Substantia nigra (tissue), 51 donors: ENCODE measurements at places on chromosomes 2 and 18.

GRCh38 chr2:33848486-33848885, 249.4 kb upstream of the FAM98A start:
- DNase-seq: no peak

DNA sequence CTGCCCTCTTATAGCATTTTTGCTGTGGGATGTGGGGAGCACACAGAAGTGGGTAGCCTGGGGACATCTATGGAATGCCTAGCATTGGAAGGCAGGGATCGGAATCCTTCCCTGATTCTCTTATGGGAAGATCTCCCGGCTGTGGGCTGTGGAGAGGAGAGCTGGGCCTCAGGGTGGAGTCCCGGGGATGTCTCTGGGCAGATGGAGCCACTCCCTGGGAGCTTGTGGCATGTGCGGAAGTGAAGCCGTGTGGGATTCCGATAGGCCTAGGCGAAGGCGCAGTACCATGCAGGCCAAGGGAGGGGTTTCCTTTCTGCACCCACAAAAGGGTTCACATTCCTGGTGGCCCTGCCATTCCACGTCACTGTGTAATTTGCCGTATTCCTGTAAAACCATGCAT, 87.9 kb downstream of the GLI2 start:
- no peak for DNase-seq

DNA sequence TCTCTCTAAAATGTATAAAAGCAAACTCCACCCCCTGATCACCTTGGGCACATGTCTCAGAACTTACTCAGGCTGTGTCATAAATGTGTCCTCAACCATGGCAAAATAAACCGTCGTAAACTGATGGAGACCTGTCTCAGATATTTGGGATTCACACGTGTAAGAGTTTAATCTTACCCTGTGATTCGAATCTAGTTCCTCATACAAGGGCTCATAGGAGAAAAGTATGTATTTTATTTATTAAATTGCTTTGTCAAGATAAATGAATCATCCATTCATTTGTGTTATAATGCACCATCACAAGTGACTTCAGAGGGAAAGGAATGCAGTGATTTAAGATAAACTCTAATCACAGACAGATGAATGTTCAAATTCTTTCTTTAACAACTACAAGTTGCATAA, 712.5 kb upstream of the LRATD1 start:
- DNase-seq: no peak

DNA sequence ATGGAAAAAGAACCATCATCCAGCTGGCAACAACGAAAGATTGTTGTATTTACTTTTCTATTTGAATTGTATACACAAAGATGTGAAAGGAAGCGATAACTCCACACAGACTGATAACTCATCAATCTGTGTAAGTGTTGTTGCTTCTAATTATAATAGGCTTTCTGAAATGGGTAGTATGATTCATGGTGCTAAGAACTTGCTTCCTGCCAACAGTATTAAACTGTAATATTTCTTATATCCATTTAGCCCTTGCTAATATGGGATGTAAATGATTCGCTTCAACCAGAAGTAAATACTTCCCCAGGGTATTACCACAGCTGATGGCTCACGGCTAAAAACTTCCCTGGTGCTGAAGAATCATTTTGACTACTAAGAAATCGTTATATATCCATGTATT, 70.2 kb downstream of the TMEM163 start:
- no peak for DNase-seq

DNA sequence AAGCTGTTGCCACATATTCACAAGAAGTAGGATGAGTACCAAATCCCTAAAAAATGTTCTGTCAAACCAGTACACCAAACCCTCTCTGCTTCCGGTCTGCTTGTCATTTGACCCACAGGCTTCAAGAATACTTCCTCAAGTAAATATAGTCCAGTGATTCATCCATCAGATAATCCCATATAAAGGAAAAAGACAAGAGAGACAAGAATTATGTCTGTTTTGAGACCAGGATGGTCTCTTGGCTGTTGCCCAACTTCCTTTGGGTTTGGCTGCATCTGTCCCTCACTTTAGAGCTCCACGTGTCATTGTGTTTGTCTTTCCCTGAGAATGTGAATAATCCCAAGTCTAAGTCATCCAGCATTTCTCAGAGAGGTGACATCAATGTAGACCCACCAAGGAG, 91.5 kb upstream of the NRP2 start:
- no peak for DNase-seq

DNA sequence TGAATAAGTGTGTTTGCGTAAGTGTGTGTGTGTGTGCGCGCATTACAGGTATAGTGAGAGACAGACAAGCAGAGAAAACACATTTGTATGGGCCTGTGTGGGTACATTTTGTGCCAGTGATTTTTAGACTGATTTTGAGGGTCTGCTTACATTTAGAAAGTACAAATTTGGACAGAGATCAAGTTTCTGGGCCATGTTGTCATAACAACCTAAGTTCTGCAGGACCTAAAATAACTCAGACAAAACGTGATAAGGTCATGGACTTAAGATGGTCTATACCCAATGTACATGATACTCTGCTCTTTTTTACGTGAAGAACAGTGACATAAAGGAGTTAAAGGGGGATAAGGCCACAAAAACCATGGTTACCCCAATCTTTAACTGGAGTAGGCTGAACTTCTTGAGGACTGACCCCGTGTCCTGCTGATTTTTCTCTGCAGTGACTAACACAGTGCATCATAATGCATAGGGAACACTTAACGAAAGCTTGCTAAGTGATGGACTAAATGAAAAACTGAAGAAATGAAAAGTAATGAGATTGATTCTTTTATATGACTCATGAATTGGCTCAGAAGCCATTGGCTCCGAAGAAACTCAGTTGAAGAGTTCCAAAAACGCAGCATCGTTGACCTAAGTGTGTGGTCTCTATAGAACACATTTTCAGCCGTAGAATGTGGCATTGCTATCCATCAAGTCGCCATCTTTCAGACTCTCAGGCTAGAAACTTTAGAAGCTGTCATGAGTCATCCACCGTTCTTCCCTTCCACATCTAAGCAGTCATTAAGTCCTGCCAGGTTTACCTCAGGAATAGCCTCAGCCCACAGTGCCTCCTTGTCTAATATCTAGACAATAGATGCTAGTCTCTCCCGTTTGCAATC, 61.6 kb upstream of the NCOA1 start:
- DNase-seq: no peak

DNA sequence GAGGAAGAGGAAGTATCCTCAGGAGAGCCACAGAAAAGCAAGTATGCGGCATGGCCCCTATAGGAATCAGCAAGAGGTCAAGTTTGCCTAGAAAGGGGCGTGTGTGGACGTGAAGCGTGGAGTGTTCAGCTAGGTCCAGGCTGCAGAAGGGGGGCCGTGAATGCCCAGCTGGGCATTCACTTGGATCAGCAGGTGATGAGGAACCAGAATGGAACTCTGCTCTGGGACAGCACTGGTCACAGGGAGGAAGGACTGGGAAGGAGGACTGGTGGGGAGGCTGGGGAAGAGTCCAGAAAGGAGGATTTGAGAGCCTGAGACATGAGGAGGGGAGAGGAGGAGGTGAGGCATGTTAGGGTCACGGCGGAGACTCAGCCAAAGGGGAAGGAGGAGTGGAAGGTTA, 19.8 kb downstream of the STAT1 start:
- no peak for DNase-seq

GRCh38 chr2:120390381-120391055, 44.6 kb downstream of the INHBB start:
- no peak for DNase-seq

DNA sequence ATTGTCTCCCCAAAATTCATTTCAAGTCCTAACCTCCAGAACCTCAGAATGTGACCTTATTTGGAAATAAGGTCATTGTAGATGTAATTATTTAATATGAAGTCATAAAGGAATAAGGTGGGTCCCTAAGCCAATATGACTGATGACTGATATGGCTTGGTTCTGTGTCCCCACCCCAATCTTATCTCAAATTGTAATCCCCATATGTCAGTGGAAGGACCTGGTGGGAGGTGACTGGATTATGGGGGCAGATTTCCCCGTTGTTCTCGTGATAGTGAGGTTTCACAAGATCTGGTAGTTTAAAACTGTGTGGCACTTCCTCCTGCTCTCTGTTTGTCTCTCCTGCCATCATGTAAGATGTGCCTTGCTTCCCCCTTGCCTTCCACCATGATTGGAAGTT, 43.0 kb upstream of the BCL11A start:
- no peak for DNase-seq

DNA sequence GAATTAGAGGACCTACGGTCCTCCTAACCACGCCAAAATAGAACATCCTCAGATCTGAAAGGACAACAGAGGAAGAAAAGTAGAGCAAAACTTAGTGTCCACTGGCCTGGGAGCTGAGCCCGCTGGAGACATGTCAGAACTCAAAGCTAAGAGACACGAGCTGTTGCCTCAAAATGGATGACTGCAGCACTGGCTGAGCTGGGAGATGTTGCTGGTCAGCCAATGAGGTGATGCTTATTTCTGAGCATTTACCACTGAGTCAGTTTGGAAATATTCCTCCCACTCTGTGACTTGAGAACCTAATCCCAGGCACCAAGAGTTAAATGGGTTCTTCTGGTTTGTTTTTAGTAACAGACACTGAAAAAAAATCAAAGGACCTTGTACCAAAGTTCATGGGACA, 32.6 kb downstream of the FBXO15 start:
- no peak for DNase-seq

DNA sequence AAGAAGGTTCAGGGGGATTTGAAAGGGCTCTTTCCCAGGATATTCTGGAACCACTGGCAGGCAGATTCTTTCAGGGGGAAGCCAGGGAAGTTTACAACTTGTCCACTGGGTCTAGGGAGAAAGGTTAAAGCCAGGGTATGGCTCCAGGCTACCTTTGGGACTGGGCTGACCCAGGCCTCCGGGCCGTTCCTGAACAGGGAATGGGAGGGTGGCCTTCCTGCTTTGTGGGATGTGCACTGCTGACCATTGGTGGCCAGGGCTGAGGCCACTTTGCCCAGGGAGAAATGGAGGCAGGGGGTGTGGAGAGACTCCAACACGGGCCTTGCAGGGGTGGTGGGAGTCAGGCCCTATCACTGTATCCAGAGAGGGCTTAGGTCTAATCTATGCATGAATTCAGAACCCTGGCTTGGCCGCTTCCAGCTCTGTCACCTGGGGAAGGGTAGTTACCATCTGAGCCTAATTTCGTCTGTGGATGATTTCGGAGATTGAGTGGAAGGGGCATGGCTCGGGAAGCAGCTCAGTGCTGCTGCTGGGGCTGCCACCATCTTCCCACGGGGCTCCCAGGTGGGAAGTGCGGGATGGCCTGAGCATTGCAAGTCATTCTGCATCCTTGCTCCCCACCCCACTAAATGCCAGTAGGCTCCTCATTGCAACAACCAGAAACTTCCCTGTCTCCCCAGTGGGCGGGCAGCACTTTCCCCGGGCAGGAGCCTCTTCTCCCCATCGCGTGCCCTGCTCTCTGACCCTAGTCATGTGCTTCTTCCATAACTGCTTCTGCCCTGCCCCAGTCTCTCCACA, 57.1 kb upstream of the OTOF start:
- no peak for DNase-seq

DNA sequence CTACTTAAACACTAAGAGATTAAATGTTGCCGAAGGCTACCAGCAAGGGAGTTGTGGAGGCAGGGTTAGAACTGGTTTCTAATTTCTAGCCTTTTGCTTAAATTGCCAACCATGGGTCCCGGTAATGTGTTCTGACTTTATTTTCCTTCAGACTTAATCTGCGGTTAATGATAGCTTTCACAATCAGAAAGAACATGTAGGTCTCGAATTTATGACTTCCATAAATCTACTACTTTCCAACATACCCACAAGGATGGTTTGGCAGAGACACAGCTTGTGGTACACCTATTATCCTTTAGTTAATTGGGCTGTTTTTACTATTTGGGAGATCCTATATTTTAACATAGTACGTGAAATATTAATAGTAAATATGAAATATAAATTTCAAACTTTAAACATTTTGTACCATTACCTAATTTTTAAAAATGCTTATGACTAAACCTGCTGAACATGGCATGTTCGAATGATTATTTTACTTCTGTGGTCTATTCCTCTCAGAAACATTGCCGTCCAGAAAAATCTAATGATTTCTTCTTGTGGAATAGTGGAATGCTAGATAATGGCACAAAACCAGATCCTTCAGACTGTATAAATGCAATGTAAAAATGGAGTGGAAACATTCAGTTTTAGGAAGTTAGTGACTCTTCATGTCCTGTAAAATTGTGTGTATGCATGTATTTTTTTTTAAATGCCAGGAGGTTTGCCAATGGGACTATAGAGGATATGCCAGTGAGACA, 41.3 kb downstream of the PARD3B start:
- no peak for DNase-seq

GRCh38 chr2:83565181-83565580, 893.9 kb downstream of the SUCLG1 start:
- DNase-seq: no peak

DNA sequence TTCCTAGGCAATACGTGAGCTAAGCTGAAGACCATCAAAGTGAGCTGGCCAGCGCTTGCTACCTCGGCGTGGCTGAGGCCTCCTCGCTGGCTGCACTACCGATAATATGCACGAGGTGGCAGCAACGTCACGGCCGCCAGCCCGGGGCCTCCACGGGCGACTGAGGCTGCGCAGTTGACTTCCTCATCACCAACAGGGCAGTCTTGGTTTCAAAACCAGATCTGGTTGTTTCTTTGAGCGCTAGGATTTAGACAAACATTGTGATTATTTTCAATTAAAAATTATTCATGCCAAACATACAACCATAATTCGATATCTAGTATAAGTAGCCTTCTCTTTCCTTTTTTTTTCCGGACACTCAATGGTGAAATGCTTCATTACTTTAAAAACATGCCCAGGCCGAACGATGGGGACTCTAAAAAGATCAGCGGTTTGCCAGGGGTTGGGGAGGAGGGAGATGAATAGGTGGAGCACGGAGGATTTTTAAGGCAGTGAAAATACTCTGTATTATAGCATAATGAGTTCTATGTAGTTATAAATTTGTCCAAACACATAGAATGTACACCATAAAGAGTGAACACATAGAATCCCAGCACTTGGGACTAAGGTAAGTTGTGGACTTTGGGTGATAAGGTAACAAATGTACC, 52.0 kb downstream of the CYBRD1 start:
- DNase-seq: peak; percentile 31

DNA sequence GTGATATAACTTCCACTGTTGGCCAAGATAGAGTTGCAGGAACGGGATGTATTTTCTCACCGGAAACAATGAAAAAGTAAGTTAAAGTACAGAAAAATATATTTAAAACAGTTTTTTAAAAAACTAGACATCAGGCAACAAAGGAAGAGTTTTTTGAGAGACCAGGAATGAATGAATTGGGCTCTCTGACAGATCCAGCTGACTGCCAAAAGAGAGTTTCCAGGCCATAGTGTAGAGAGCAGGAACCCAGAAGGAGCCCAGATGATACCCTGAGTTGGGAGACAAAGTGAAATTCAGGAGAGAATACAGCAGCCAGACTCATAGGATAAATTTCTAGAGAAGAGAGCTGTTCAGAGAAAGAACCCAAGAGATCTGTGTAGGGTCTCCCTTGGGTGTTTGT, 362.6 kb upstream of the SMIM21 start:
- DNase-seq: no peak

DNA sequence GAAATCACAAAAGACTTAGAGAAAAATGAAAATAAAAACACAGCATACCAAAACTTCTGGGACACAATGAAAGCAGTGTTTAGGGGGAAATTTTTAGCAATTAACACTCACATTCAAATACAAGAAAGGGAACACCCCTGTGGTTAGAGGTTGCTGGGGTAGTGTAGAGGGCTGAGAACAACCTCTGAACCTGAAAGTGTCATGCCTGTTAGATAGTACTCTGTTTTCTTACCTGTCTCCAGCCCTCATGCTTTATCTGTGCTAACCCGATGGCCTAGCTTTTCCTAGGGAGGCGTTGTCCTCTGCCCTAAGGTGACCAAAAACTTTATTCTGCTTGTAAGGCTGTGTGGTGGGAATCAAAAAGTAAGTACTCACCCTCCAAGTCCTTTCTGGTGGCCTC, 122.6 kb upstream of the OTX1 start:
- no peak for DNase-seq

- no peak for DNase-seq
Measured at GRCh38 chr18:76394780-76395476, 100.1 kb downstream of the ZNF516 start.
